ENCODE measurements at places on chromosomes 16 and 17.

GRCh38 chr16:1784977-1785845 lies 2.5 kb downstream of the NUBP2 start:
- no peak for DNase-seq

- DNase-seq: no peak
Observed at GRCh38 chr16:4404247-4404966, 12.0 kb downstream of the CORO7 start.

GRCh38 chr16:75267631-75268264 lies 16.3 kb upstream of the BCAR1 start:
- DNase-seq: peak; percentile 42

- no peak for DNase-seq
Observed at GRCh38 chr17:1744551-1745512, 2.2 kb downstream of the SERPINF2 start.

- no peak for DNase-seq
Observed at GRCh38 chr17:78723001-78723796, 58.9 kb downstream of the CYTH1 start.

DNA sequence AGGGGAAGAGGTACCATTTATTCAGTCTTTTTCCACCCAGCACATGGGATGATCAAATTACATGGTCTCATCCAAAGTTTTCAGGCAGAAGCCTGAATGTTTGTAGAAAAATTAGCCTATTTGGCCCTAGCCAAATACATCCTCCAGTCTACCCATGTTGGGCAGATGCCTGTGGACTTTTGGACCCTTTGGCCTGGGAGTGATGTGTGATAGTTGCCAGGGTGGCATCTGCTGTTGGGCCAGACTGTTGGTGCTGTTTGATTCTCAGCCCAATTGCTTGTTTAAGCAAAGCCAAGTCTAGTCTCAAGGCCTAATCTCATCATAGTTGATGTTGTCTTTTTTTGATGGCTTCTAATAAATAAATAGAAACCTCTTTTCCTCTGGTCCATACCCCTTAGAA lies 419.0 kb downstream of the CDH13 start:
- no peak for DNase-seq

DNA sequence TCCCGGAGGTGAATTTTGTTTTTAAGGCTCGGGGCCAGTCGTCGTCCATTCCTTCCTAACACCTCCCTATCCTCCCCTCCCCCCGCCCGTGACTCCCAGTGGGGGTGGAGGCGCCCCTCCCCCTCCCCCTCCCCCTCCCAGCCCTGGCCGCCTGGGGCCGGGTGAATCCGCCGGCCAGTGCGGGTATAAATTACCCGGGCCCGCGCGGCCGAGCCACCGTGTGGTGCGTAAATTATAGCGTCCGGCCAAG lies 2.0 kb upstream of the GSE1 start:
- DNase-seq: no peak

DNA sequence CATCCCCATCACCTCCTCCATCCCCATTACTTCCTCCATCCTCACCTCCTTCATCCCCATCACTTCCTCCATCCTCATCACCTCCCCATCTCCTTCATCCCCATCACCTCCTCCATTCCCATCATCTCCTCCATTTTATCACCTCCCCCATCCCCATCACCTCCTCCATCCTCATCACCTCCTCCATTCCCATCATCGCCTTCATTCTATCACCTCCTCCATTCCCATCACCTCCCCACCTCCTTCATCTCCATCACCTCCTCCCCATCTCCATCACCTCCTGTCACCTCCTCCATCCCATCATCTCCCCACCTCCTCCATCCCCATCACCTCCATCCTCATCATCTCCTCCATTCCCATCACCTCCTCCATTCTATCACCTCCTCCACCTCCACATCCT lies 116.4 kb downstream of the SEC14L1 start:
- no peak for DNase-seq

GRCh38 chr17:74276051-74276476 lies 2.0 kb downstream of the DNAI2 start:
- DNase-seq: no peak

GRCh38 chr17:62641153-62641552 lies 13.7 kb downstream of the MRC2 start:
- no peak for DNase-seq

DNA sequence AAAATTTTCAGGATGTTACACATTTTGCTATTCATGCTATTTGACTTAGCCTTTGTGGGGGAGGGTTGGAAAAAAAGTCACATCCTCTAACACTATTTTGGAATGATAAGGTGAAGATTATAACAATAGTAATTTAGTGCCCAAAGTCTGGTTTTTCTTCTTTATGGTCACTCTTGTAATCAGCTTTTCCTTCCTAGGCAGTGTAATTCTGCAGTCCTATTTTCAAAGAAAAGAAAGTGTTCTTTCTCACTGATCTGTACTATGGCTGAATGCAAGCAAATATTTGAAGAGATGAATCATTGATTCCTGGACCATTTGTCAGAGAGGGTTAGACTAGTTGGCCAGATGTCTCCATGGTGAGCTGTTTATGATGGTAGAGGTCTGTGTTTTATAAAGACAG lies 8.4 kb downstream of the RSPRY1 start:
- DNase-seq: peak; percentile 82

DNA sequence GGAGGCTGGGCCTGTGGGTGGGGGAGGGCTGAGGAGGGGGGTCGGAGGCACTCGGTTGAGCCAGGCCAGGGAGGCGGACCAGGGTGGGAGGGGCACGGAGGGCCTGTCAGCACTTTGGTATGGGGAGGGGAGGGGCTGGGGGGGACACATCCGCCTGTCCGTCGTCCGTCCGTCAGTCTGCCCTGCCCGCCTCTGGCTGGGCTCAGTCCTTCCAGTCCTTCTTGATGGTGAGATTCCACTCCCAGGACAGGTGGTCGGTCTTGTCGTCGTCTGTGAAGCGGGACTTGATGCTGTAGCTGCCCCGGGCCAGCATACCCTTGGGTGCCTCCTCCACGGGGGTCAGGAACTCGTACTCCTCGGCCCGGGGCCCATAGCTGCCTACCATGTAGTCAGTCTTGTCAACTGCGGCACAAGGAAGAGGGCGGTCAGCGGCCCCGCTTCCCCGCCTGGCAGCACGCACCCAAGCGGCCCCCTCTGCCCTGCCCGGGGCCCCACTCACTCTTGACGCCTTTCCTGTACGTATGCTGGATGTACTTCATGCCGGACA lies 2.4 kb downstream of the ARHGDIA start:
- peak; percentile 96 for DNase-seq

- no peak for DNase-seq
Observed at GRCh38 chr17:76208120-76208519, 32.2 kb downstream of the RNF157 start.

DNA sequence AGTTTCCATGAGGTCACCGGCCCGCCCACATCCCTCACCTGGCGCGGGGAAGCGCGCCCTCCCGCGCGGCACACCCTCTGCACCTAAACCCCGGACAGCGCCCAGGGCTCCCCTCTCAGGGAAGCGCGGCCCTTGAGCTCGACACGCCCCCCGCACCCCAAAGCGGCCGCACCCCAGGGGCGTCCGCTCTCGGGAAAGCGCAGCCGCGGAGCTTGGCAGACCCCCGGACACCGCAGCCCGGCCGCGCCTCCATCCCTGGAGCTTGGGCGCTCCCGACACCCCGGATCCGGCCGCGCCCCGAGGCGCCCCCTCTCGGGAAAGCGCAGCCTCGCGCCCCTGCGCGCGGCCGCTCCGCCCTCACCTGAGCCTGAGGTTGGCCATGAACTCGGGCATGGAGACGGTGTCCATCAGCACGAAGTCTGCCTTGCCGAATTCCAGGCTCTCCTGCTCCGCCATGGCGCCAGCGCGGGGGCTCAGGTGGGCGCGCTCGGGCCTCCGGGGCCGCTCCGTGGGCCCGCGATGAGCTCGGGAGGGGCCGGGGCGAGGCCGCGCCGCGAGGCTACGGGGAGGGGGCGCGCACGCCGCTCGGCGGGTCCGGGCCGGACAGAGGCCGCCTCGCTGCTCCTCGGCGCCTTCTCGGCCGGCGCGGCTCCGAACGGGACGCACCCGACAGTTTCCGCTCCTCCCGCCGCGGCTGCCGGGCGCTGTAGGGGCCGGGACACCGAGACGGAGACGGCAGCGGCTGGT lies at the start of gene MYO1D:
Gene MYO1D, minus strand, starts transcription at position 708 of the 747 bp plus-strand sequence. Its CDS starts 252 bp downstream, at position 456.
- no peak for DNase-seq

GRCh38 chr17:82718986-82719685 lies 2.6 kb downstream of the FN3KRP start:
- no peak for DNase-seq

DNA sequence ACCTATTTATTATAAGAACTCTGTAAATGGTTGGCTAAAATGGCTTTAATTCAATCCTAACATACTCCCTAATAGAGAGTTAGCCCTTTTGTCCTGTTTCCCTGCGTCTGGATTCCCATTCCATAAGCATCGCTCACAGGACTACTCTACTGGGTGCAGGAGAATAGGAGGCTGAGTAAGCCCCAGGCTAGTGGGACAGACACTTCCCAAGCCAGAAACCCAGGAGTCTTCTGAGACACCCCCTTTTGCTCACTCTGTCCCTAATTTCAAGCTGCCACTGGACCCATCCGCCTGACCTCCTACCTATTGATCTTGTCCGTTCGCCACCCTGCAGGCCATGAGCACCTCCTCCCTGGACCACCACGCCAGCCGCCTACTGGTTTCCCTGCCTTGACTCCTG lies 16.7 kb upstream of the TOB1 start:
- DNase-seq: no peak

- no peak for DNase-seq
Observed at GRCh38 chr16:35664091-35664693, 2204.8 kb downstream of the TP53TG3F start.

DNA sequence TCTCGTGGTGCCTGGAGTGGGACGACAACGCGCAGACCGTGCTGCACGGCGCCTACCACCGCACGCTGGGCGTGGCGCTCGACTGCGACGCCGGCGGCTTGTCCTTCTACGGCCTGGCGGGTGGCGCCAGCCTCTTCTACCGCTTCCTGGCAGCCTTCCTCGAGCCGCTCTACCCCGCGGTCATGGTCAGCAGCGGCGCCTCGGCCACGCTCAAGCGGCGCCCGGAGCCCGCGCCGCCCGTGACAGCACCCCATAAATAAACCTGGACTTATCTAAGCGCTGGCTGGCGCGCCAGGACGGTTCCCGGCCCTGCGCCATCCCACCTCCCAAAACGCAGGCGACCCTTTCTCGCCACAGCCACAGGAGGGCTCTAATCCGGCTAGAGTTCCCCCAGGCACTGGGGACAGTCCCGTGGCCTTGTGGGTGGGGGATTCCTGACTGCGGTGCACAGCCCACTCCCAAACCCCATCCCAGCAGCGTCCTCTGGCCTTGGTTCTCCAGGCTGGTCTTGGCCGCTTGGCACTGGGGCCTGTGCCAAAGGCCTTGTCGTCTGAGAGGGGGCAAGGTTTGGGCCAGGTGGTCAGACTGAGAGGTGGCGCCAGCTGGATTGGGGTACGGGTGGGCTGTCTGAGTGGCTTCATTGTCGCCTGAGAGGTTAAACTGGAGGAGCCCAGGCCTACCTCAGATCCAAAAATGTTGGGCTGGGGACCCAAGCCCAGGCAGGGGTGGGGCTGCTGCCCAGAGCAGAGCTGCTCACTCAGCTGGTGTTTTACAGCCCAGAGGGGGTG lies 10.1 kb upstream of the SLC16A5 start:
- no peak for DNase-seq

- DNase-seq: no peak
Observed at GRCh38 chr17:51948128-51948527, 210.4 kb downstream of the CA10 start.

DNA sequence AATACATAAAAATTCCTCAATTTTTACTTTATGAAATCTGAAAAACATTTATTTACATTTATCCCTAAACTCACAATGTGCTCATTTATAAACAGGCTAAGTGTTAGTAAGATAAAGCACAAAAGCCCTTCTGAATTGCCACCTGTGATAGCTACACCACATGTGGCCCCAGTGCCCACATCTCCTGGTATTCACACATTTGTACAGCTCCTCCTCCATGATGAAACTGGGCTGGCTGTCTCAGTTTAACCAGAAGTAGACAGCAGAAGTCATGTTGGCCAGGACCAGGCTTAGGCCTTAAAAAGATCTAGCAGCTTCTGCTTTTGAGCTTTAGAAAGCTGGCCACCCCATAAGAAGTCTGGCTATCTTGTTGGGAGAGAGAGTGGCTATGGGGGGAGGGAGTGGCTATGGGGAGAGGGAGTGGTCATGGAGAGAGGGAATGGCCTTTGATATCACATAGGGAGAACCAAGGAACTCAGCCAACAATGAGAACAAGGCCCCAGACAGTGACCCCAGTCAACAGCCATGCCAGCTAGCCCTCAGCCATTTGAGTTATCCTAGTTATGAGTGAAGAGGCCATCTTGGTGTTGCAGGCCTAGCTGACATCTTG lies 47.4 kb downstream of the CEP95 start:
- no peak for DNase-seq

- DNase-seq: peak; percentile 52
Observed at GRCh38 chr16:17194190-17194780, 276.5 kb downstream of the XYLT1 start.

Data from SJSA1 (cell line).